ENCODE measurements at places on chromosomes 3 and 15. TPM values are rescaled to one million over a fixed set of nuclear protein-coding genes. Genes with fewer than 3 reads are reported as not detected.

FOXB1 gene
- total RNA-seq, result not detected

DNA sequence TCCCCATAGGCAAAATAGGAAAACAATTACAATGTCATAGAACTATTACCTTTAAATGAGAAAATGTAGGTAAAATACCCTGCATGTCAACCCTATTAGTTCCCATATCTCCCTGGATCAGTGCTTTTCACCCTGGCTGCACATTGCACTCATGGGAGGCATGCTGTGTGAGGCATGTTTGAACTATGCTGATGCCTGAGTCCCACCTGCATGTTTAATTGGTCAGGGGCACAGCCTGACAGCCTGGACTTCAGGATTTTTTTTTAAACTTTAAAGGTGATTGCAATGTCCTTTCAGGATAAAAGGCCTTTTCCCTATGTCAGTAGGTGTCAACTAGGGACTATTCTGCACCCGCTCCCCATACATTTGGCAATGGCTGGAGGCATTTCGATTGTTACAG lies 136.0 kb upstream of the NR2E3 start:
- DNase-seq, result no peak

RYR3 gene
- 2.0 TPM for total RNA-seq

DNA sequence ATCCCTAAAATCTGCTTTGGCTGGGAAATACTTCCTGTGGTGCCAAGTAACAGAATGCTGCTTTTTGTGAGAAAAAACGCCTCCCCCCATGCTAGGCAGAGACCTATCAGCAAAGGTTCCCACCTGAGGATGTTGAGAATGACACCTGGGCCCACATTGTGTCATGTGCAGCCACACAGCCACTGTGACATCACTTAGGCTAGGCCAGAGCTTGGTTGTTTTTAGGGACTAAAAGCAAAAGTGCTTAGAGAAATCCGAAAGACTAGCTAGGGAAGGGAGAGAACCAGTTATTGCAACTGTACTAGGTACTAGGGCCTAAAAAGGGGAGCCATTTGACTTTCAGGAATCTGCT lies 6.2 kb downstream of the ZDHHC3 start:
- DNase-seq, result peak; percentile 32

GRCh38 chr15:67592245-67592644 lies 49.7 kb downstream of the MAP2K5 start:
- DNase-seq, result no peak

GABRR3 gene
- not detected for total RNA-seq

CTXN2 gene
- not detected for total RNA-seq

CRYBG3 gene
- 49.6 TPM for total RNA-seq

GRCh38 chr3:141346418-141346817 lies 21.9 kb upstream of the ZBTB38 start:
- no peak for DNase-seq

TEX55 gene
- not detected for total RNA-seq

DNA sequence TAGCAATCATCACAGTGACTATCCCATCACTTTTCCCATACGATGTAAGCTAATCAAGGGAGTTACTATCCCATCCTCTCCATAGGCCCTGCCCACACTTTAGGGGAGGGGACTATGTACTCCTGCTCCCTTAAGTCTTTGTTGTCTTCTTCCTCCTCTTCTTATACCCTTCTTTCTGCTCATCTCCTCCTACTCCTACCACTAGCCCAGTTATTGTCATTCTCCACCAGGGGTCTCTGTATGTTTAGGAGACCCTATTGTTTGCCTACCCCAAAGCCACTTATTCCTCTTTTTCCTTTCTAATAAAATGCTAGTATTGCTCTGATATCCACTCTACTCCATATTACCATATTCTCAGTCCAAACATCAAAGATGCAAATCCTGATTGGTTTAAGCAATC lies 27.8 kb downstream of the STAC start:
- no peak for DNase-seq

DNA sequence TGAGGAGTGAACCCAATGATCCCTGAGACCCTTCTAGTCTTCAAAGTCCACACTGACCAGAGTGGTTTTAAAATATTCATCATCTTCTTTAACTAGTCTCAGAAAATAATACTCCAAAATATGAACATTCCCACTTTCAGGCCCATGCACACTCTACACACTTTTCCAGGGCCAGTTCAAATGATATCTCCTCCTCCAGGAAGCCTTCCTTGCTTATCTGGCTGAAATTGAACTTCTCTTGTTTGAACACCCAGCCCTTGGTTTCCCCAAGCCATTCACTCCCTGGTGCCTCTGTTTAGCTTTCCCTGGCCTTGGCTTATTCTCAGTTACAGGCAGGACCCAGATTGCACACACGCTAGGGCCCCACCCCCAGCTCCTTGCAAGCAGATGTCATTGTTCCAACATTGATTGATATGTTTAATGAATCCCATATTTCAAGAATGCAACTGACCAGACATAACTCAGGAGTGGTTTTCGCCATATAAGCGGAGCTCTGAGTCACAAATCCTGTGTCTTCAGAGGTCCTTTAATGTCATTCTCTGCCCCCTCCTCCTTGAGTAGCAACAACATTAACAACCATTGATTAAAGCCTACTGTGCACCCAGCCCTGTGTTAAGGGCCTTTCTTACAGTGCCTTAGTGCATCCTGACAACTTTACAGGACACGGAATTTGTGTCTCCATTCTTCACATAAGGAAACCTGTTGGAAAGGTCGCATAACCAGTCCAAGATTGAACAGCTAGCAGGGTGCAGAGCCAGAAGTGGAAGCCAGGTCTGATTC lies 2.1 kb downstream of the ITGA11 start:
- DNase-seq, result no peak
